Activated CD4-positive, alpha-beta memory T cell treated with anti-CD3 and anti-CD28 coated beads, Interleukin-2, amount 10 ng/mL, durations not matched to agents 7 days and 5 days (primary cell): ENCODE measurements at places on chromosomes 16 and 17.

GRCh38 chr16:74033441-74033995 is 263.1 kb upstream of the PSMD7 start:
- H3K27ac ChIP-seq = no peak overlapping the region
- DNase-seq = no peak
- no peaks in the 10 kb centered on the region for H3K36me3 ChIP-seq

DNA sequence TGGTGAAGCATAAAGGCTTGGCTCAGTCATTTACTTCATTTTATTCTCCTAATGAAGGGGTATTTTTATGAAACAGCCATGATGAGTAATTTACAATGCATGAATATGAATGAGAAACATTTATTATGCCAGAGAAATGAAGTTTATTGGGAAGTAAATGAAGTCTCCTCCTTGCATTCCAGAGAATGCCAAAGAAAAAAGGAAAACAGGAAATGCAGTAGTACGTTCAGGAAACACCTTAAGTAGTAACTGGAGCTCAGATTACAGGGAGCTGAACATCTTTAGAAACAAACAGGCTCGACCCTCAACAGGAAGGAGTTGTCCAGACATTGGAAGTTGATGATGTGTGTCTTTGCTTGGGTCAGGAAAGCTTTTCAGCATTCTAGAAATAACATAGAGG is 4.6 kb downstream of the KRT34 start:
- H3K4me1 ChIP-seq = no peaks in the 10 kb centered on the region
- H3K27ac ChIP-seq = no peak overlapping the region
- no peak for DNase-seq
- H3K36me3 ChIP-seq = no peaks in the 10 kb centered on the region
- H3K27me3 ChIP-seq = peaks cover 2% of the 10 kb centered on the region

GRCh38 chr16:58086381-58087208 is 42.6 kb downstream of the CFAP20 start:
- no peak overlapping the region for H3K4me3 ChIP-seq
- no peaks in the 10 kb centered on the region for H3K27me3 ChIP-seq
- H3K4me1 ChIP-seq = peaks cover 3% of the 10 kb centered on the region
- no peaks in the 10 kb centered on the region for H3K36me3 ChIP-seq
- DNase-seq = no peak

GRCh38 chr16:11498683-11499082 is 88.0 kb downstream of the LITAF start:
- H3K4me1 ChIP-seq = peaks cover 18% of the 10 kb centered on the region
- H3K27ac ChIP-seq = no peak overlapping the region
- no peak overlapping the region for H3K4me3 ChIP-seq
- no peak for DNase-seq
- H3K36me3 ChIP-seq = no peaks in the 10 kb centered on the region

GRCh38 chr16:87840271-87840978 is 28.9 kb downstream of the SLC7A5 start:
- peaks cover 51% of the 10 kb centered on the region for H3K36me3 ChIP-seq
- H3K27ac ChIP-seq = no peak overlapping the region
- no peaks in the 10 kb centered on the region for H3K27me3 ChIP-seq
- H3K4me1 ChIP-seq = peaks cover 5% of the 10 kb centered on the region

DNA sequence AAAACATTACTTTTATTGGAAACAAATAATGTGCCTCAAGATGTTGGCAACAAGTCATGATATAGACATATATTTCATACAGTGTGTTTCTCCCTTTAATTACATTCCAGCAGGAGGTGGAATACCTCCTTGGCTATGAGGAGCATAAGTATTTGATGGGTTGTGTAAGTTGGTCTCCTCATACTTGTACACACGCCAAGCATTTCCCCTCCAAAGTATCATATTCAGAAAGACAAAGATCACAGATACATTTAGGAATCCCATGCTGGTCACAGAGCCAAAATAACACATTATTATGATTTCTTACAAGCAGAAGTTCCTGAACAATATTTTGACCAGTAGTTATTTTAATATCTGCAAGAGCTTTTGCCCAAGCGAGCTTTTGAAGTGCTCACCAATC is 57.8 kb downstream of the WSB1 start:
- no peak overlapping the region for H3K4me3 ChIP-seq
- H3K27me3 ChIP-seq = peaks cover 2% of the 10 kb centered on the region
- no peak overlapping the region for H3K27ac ChIP-seq
- DNase-seq = no peak
- no peaks in the 10 kb centered on the region for H3K36me3 ChIP-seq

GRCh38 chr17:74999523-74999922 is 12.1 kb downstream of the CDR2L start:
- H3K4me3 ChIP-seq = no peak overlapping the region
- peaks cover 4% of the 10 kb centered on the region for H3K27me3 ChIP-seq
- H3K4me1 ChIP-seq = peaks cover 7% of the 10 kb centered on the region
- no peak for DNase-seq
- H3K27ac ChIP-seq = no peak overlapping the region
- H3K36me3 ChIP-seq = no peaks in the 10 kb centered on the region
